Gastroesophageal sphincter (tissue), 4 donors: ENCODE measurements at places on chromosomes 5 and 9. TPM values are rescaled to one million over a fixed set of nuclear protein-coding genes. Genes with fewer than 3 reads are reported as not detected.

DNA sequence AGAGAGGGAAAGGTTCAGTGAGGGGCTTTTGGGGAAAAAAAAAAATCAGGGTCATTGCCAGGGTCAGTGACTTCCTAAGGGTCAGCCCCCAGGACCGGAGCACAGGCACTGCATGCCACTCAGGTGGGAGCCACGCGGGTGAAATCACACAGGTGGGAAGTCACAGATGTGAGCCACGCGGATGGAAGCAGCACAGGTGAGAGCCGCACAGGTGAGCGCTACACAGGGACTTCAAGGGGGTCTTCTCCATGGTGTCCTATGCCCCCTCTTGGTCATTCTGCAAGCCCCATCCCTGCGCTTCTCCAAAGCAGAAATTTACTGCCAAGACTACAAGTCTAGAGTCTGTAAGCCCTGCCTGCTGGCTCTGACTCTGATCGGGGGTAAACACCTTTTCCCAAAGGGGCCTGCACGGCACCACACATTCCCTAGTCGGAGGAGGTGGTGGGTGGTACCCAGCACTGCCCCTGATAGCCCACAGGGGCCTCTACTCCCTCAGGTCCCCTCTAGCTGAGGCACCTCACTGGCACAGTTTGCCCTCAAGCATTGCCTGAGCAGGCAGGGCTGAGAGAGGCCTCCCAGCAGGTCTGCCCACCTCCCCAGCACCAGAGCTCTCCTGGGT is 18.3 kb upstream of the OBP2B start:
- ATAC-seq, result no peak

GRCh38 chr9:127444921-127445850 is 6.0 kb downstream of the RPL12 start:
- no peak for ATAC-seq

- ATAC-seq, result no peak
These were observed 159.6 kb upstream of the TBCA start for GRCh38 chr5:77935506-77936364.

GRCh38 chr5:147332658-147333057 is 97.8 kb downstream of the STK32A start:
- no peak for ATAC-seq

Gene SV2C
- 0.16 TPM for total RNA-seq
